ENCODE measurements at places on chromosomes 5 and 9.
A peak's percentile ranks its signal among the peaks of the same experiment; 100 is the strongest.

GRCh38 chr5:124825250-124825982, 79.0 kb upstream of the ZNF608 start:
- DNase-seq: no peak

DNA sequence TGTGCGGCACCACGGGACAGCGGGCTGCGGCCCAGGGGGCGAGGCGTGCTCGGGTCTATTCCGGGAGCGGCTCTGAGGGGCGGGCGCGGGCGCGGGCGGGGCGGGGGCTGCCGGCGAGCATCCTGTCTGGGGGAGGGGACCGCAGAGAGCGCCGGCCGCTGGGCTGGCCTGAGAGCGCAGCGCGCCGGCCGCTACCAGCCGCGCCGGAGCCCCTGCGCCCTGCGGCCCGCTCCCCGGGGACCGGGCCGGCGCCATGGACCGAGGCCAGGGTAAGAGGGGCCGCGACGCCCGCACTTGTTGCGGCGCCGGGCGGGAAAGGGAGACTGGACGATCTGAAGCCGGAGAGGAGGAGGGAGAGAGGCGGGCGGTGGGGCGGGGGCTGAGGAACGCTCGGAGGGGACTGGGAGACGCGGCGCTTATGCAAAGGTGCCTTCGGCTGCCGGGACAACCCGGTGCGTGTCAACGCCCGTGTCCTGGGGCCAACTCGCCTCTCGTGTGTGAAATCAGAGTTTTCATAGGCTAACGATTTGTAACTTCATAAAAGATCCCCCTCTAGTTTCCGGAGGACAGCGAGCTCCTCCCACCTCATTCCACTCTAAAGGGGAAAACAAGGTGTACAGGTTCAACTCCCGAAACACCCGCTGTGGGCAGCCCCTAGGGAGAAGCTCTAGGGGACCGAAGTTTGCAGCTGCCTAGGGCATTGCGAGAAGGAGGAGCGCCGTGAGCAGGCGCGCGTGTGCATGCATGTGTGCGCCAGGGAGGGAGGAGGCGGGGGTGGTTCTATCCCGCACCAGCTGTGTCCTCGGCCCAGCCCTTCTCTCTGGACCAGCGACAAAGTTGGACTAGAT, at the start of gene AFAP1L1:
AFAP1L1 (plus strand) TSS at position 144 of the 848 bp plus-strand sequence; CDS start at position 254, 110 bp downstream.
- no peak for DNase-seq

- DNase-seq: no peak
Observed at GRCh38 chr9:1707291-1707690, 307.9 kb upstream of the SMARCA2 start.

- no peak for DNase-seq
Observed at GRCh38 chr5:129125819-129126218, 31.3 kb downstream of the ISOC1 start.

GRCh38 chr9:98793031-98793430, 3.3 kb downstream of the ANKS6 start:
- DNase-seq: no peak

- no peak for DNase-seq
Observed at GRCh38 chr5:163163858-163164257, 273.5 kb upstream of the CCNG1 start.

- DNase-seq: no peak
Observed at GRCh38 chr5:98504505-98504904, 269.0 kb upstream of the RGMB start.

DNA sequence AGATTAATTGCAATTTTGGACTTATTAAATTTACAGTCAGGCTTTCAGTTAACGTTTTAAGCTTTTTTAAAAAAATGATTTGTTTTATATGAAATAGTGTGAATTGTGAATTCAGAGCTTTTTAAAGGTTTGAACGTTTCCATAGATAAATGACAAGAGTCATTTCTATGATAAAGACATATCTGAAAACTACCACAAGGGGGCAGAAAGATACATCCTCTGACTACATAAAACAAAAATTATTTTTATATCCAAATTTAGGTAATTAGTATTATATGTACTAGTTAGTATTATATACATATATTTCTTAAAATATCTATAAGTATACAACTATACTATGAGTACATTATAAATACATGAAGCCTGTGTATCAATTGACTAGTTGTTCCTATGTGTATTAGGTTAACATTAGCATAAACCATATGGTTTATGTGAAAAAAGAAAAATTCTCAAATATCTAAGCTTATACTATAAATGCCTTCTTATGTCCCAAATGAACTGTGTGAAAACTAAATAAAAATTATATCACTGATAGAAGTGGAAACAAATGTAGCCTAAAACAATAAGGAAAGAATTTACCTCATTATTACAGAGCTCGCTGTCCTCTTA, 155.2 kb downstream of the MEF2C start:
- peak; percentile 51 for DNase-seq

DNA sequence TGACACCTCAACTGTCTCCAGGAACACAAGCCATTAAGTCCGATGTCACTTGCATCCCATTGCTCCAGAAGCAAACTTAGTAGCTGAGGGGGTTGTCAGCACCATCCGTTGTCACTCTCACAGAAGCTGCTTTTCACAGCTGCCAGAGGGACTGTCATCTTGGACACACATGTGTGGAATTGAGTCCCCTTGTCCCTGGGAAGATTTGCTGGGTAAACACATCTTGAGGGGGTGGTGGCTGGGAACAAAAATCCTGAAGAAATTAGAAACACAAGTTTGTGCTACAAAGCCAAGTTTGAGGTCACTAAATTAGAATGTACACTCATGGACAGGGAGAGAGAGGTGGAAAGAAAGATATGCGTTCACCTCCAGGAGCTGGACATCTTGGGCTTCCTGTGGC, 55.2 kb upstream of the ADRA1B start:
- DNase-seq: no peak
